SJCRH30 (cell line): ENCODE measurements at places on chromosomes 6 and 20. TPM values are rescaled to one million over a fixed set of nuclear protein-coding genes. Genes with fewer than 3 reads are reported as not detected.

GRCh38 chr20:10576411-10577090, 97.2 kb downstream of the JAG1 start:
- DNase-seq, result no peak

DNA sequence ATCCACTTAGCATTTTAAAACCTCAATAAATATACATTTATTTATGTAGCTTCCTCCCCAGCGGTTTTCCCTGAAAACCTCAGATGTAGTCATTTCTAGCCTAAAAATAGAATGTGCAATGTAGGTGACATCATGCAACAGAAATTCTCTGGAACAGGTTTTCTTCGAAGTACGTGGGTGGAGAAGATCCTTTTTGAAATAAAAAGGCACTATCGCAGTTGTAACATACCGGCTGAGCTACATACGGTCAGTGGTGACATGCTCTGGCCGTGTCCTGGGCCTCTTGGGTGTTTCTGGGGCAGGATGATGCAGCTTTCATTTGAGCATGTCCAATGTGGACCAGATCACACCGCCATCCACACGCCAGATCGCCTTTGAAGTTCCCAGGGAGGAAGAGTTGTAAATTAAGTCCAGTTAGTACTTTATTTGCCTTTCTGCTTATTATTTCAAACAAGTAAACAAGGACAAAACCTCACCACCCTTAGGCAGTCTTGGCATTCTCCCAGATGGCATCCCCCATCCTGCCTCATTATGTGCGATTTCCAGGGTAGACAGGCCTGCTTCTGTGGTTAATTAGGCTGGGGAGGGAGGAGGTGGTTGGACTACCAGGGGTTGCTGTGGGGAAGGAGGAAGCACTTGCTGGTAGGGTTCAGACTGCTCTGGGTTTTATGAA, 109.5 kb upstream of the CLDN20 start:
- DNase-seq, result peak; percentile 70

DNA sequence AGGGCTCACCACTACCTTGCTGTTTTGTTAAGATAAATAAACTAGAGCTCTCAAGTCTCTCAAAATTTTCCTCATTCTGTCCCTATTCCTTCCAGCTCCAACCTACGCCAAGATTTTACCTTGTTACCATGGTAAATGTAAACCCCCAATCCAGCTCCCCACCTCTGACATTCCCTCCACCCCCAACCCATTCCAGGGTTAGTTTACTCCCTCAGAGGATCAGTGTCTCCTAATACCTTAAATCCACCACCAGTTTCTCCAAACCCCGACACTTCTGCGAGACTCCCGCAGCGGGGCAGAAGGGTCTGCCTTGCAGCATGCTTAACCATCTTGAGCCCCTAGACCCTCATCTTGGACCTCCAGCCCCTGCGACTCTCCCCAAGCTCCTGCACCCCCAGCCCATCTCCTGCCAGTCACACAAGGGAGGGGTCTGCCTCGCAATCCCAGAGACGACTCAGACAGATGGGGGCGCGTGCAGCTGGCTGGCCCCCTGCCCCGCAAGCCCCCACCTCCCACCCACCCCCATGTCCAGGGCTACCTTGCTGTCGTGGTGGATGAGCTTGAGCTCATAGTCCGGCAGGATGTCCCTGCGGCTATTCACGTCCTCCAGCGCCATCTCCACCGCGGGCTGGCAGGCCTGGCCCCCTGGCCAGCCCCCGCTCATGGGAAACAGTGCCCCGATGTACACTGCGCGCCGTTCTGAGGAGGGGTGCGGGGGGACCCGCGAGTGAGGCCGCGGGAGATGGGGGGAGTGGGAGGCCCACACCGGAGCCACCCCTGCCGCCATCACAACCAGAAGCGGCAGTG, 5.8 kb downstream of the GABBR1 start:
- no peak for DNase-seq

GRCh38 chr20:41290804-41291389, 26.6 kb downstream of the ZHX3 start:
- DNase-seq, result no peak

GRCh38 chr6:23319582-23319981, 750.2 kb downstream of the HDGFL1 start:
- DNase-seq, result no peak

DNA sequence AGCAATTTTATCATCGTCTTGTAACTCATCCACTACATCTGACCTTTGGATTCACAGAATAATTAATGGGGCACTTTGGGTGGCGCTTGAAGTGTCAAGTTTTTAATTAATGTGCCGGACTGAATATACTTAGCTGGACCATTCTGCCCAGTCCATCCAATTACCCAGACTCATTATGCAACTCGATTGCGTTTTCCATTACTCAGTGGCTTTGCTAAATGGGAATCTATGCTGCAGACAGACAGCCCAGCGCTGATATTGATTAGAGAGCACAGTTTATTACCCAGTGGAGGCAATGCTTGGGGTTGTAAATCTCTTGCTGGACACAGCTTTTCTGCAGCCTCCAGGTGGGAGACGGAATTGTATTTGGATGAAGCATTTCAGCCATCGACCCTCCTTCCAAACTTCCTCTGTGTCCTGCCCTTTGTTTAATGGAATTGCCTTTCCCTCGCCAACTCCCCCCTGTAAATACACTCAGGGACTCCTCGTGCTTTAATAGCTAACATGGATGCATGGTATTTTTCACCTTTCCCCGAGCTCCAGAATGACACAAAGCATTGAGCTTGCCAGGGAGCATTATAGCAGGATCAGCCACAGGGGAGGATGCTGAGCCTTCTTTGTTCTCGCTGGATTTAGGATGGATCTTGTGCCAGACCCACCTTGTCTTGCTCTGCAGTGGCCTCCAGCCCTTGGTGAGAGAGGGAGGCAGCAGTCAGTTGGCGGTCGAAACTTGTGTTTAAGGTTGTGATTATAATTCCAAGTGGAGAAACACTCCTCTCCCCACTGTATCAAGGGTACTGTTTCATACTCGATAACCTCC, 59.7 kb downstream of the EDN3 start:
- DNase-seq, result no peak

GRCh38 chr6:21187485-21187884, 406.1 kb upstream of the SOX4 start:
- no peak for DNase-seq

GRCh38 chr20:13865791-13866351, 81.0 kb downstream of the NDUFAF5 start:
- no peak for DNase-seq

- no peak for DNase-seq
Observed at GRCh38 chr6:170034294-170034693, 256.6 kb downstream of the DLL1 start.

DNA sequence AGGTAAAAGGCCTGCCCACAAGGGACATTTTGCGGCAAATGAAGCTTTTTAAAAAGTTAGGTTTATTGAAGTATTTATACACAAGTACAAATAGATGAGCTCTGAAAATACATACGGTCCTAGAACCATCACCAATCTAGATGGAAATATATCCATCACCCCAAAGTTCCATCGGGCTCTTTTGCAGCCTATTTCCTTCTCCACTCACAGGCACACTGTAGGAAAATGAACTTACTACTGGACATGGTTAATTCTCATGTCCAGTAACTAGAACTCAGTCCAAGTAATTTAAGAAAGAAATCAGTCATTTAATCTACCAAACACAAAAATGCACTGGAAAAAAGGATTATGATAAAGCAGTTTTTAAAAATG, 6.2 kb downstream of the PCNA start:
- no peak for DNase-seq

GRCh38 chr6:14645221-14645620, 527.6 kb downstream of the CD83 start:
- DNase-seq, result no peak

GRCh38 chr6:13194852-13195251, 133.5 kb downstream of the TBC1D7 start:
- peak; percentile 45 for DNase-seq

- no peak for DNase-seq
Observed at GRCh38 chr20:20092827-20093226, 40.5 kb downstream of the CFAP61 start.

- DNase-seq, result no peak
Observed at GRCh38 chr6:161292145-161292544, 18.3 kb upstream of the AGPAT4 start.

DNA sequence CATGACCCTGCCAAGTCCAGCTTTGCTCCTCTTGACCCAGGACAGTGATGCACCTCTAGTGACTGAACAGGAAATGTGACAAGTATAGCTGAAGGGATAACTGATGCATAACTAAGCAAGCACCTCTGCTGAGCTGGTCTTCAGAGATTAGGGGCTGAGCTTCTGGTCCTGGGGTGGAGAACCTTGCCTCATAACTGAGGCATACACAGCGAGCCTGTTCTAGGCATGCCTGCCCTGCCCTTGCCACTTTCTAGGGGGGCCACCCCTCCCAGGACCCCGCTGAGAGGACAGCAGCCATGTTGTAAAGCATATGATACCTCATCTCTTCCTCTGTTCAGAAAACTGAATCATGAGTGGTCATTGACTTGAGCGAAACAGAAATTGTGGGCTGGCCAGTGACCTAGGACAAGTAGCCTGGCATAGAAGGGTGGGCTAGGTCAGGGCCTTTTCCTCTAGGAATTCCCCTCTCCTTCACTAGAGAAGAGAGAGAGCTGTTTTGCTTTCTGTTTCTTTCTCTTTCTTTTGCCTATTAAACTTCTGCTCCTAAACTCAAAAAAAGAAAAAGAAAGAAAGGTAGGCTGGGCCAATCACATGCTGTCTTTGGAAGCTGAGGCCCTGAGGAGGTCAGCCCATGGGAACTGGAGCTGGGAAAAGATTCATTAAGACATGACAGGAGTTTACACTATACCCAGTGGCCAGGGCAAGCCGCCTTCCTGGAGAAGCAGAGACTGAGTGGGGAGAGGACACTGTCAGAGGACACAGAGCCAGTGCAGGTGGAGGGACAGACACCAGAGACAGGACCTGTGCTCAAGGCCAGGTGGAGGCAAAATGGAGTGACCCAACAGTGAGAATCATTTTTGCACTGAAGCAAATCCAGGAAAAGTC, 23.1 kb downstream of the ALDH5A1 start:
- DNase-seq, result no peak

DNA sequence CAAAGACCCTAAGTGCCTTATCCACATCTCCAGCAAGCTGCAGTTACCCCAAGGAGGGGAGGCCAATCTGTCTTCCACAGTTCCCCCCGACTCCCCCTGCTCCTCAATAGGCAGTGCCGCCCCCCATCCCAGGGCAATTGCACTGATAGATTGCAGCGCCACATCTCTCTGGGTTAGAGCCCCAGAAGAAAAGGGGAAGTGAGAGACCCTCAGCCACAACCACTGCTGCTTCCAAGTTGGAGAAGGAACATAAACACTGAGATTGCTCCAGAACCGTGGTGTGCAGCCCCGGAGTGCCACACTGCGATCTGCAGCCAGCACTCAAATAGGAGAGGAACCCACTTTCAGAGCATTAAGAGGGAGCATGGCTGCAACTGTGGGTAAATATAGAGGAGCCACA, 101.5 kb downstream of the RWDD2A start:
- DNase-seq, result no peak

DNA sequence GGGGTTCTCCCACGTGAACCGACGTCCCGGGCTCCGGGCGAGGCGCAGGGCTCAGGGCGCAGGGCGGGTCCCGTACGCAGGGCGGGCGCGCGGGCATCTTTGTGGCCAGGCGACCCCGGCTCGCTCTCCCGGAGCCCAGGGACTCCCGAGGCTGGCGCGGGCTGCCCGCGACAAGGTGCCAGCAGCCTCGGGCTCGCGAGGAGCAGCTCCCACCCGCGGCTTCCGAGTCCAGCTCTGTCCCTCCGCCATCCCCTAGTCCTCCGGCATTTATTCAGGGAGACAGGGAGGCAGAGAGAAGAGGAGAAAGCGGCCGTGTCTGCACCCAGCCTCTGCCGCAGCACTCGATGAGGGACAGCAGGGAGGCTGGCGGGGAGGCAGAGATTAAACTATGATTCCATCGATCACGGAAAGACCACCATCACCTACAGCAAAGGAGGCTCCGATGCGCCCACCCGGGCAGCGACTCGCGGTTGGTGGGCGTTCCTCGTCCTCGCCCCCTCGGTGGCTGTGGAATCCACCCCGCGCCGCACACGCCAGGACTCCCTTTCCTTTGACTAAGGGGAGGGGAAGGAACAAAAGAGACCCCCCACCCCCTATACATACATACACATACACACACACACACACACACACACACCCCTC, 1.1 kb downstream of the RGS17 start:
- DNase-seq, result peak; percentile 61

DNA sequence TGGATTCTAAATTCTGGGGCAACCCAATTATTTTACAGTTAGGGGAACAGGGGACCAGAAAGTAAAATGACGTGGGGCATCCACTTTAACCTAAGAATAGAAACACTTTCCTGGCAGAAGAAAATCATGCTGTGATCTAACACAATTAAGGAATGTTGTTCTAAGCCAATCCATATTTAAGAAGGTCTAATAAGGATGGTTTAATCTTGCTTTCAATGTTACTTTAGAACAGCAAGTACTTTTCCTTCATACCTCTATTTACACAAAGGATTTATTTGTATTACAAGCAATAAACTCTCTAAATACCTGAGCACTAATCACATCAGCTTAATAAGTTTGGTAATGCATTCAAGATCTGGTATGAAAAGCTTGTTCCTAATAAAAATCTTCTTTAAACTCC, 32.4 kb downstream of the SLC2A12 start:
- DNase-seq, result no peak

DNA sequence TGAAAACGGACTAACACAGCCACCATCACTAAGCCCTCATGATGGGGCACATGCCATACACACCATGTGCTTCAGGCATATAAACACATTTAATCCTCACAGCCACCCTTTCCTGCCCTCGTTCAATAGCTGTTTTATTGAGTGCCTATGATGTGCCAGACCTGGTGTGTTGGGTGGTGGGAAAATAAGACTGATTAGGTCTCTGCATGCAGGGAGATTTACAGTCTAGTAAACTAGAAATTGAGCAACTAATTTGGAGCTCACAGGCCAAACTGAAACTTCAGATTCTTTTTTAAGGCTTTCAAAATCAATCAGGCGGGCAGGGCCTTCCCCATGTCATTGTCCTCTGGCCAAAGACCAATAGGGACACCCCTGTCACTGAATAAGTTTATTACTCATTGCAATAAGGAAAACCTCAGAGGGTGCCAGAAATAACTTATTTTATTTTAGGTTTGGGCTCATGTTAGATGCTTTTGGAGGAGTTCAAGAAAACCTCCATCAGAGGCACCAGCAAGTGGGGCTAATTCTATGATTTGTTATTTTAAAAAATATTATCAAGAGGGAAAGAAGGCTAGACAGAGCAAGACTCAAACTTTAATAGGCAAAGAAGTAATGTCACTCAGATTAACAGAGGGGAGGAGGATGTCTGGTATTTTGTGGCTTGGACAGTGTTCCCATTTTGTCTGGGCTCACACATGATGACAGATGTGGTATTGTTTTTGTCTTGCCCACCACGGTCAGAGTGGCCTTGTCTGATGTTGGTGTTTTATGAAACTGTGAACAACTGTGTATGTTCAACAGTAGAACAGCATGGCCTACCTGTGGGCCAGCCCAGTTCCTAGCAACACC, 12.0 kb downstream of the ZFP64 start:
- no peak for DNase-seq

GRCh38 chr6:146194434-146194833, 165.6 kb downstream of the GRM1 start:
- DNase-seq, result no peak

GRCh38 chr6:15594512-15595259, 68.1 kb downstream of the DTNBP1 start:
- DNase-seq, result no peak

The DLGAP4 gene
- total RNA-seq, result 17.5 and 18.4 TPM in 2 replicates

The HCRTR2 gene
- total RNA-seq, result 0.04 TPM in 1 of 2 replicates, not detected in the other

The TRMT11 gene
- 29.0 and 30.2 TPM in 2 replicates for total RNA-seq

The SMPDL3A gene
- total RNA-seq, result 22.8 and 27.8 TPM in 2 replicates

The CDH4 gene
- total RNA-seq, result 0.06 TPM in 1 of 2 replicates, not detected in the other

The NT5E gene
- 0.18 and 0.20 TPM in 2 replicates for total RNA-seq
